ENCODE measurements at places on chromosomes 5 and 9. TPM values are rescaled to one million over a fixed set of nuclear protein-coding genes. Genes with fewer than 3 reads are reported as not detected.

Gene C7
- polyA plus RNA-seq = 110 TPM

Gene SOX30
- polyA plus RNA-seq = 0.30 TPM

DNA sequence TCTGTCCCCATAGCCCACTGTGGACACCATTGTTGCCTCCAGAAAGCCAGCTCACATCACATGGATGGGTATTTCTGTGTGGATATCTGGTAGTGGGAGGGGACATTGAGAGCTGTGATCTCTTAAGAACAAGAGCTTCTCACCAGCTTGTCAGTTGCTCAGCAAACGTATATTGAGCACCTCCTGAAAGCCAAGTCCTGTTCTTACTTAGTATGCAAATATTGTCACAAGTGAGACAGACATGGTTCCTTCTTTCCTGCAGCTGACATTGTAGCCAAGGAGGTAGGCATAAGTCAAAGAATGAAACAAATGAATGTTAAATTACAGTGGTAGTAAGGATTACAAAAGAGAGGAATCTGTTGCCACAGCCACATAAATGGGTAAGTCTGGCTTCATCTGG, 3.8 kb downstream of the TCOF1 start:
- DNase-seq = no peak

GRCh38 chr5:177194268-177194667, 60.7 kb downstream of the NSD1 start:
- DNase-seq = no peak

DNA sequence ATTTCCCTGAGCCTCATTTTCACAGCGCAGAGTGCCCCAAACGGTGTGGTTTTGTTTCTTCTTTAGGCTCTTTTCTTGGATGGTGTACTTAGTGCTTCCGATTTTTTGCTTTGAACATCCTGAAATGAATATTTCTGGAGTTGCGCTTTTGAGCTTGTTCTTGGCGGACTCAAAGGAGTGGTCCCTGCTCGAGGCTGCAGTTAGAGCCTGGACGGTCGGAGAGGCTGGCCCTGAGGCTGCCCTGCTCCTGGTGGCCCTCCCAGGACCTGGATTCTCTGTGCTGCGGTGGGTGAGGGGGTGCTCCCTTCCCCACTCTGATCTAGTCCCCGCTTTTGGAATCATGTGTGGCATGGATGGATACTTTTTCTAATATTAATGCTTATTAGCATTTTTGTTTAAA, 291.8 kb upstream of the IRX4 start:
- no peak for DNase-seq

GRCh38 chr5:68776381-68776780, 317.4 kb upstream of the SLC30A5 start:
- no peak for DNase-seq

GRCh38 chr9:109894921-109895758, 115.1 kb downstream of the PALM2AKAP2 start:
- no peak for DNase-seq

DNA sequence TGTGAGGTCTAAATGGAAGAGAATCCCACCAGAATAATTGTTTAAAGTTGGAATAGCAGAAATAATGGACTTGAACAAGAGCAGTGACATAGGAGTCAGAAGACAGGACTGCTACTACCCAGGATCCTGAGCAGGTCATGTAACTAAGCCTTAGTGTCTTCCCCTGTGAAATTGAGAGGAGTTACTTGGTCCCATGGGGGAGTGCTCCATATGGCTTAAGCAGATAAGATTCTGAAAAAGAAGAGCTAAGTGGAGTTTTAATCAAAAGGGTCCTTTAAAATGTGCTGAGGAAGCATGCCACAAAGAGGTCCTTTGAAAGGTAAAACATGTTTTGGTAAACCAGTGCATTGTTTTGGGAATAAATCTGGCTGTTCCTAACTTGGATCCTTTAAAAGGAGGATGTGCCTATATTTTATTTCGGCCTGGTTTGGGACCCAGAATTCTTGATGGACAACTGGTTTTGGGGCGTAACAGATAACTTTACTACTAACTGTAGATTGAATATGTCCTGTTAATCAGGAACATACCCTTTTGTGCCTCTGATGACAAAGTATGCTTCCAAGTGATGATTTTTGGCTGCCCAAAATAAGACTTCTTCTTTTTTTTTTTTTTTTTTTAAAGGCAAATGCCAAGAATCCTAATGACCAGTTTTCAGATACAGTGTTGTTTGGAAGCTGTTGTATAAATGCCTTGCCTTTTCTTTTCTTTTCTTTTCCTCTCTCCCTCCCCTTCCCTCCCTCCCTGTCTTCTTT, 5.7 kb downstream of the RCL1 start:
- DNase-seq = no peak

DNA sequence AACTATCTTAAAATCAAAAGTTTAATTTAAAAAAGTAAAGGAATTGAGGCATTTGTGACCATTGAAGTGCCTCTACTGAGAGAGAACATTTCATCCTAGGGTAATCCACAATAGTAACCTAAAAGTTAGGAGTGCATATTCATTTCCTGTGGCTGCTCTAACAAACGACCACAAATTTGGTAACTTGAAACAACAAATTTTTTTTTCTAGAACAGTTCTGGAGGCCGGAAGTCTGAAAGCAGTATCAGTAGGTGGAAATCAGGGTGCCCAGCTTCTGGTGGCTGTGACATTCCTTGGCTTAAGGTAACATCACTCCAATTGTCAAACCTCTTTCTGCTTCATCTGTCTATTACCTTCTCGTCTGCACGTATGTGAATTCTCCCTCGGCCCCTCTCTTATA, 67.1 kb upstream of the SSBP2 start:
- no peak for DNase-seq

Data from left renal pelvis (tissue), 4 donors.